ENCODE measurements at places on chromosomes 7 and 10.

DNA sequence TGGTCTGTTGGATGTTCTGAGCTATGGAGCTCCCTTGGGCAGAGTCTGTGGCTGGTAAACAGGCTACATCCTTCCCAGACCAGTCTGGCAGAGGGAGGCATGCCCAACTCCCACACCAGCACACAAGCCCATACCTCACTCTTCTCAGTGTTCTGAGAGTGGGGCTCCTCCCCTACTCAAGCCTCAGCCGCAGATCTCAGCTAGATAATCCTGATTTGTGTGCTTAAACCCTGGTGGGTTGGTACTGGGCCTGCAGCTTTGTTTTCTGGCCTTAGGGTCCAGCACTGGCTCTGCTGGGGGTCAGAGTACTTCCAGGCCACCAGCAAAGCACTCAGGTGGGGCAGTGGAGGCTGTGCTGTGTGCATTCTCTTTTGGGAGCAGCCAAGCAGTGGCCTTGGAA lies 70.4 kb downstream of the MGAM2 start:
- DNase-seq = no peak

DNA sequence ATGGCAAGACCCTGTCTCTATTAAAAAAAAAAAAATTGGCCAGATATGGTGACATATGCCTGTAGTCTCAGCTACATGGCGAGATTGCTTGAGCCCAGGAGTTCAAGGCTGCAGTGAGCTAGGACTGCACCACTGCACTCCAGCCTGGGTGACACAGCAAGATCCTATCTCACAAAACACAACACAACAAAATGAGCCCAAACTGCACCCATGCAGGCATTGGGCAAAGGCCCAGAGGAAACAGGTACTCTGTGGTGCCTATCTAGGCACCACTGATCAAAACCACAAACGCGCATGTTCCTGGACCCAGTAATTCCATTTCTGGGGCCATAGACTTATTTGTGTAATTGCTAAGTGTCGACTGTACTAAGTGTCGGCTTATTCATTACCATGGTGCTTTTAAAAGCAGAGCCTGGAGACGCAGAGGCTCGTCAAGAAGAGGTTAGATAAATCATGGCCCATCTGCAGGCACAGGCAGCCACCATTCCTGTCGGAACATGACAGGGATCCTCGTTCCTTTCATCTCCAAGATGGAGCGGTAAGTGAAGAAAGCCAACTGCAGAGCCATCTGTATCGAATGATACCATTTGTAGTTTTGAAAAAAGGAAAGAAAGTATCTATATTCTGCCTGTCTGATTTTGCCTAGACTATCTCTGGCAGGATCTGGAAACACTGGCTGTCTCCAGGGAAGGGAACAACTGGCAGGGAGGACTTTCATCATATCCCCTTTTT lies 160.4 kb upstream of the RHEB start:
- DNase-seq = no peak

DNA sequence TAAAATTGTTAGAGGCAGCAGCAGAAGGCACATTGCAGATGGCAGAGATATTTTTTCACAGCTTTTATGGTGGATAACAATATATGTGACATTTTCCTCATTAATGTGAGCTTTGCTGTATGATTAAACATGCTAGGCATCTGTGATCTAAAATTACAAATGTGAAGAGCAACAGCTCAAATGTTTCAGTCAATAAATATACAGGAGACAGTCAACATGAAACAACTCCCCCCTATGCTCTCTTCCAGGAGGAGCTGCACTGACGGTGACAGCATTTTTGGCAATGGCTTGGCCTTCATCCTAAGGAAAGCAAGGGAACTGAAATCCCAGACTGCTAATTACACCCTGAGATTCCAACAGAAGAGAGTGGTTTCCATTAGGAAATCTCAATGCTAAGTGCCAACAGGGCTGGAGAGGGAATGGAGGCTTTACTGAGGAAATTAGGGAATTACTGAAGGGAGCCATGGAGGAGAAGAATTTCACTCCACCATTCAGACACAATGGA lies 51.4 kb upstream of the GRB10 start:
- no peak for DNase-seq

DNA sequence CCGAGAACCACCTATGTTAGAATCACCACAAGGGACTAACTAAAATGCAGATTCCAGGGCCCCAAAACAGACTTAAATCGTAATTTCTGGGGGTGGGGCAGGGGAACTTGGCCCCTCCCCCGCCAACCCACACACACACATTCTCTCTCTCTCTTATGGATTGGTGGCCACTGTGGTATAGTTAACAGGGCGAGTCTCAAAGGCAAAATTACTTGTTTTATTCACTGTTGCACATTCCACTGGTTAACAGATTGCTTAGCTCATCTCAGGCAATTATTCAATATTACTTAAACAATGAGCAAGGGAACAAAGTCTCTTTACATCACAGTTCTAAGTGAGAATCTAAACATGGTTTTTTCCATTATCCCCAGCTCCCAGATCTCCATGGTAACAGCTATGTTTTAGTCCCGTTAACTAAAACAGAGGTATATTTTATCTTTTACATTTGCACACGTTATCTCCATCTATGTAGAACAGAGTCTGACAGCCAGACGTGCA lies 38.5 kb downstream of the IGF2BP3 start:
- DNase-seq = no peak

GRCh38 chr7:39085189-39085588 lies 107.5 kb downstream of the POU6F2 start:
- DNase-seq = no peak

DNA sequence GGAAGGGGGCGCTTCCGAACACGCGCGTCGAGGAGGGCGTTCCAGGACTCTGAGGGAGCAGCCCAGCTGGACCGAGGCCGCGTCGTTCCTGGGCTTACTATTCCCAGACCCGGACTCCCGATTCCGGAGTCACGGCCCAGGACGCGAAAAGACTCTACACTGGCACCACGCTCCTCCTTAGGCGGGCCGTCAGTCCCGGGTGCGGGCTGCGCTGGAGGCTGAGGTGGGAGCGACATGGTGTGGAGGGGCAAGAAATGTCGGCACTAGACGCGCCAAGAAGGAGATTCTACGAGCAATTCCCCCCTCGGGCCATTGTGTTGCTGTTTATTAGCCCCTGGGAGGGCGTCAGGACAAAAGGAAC lies 584 bp upstream of the RUNDC3B start:
- no peak for DNase-seq

DNA sequence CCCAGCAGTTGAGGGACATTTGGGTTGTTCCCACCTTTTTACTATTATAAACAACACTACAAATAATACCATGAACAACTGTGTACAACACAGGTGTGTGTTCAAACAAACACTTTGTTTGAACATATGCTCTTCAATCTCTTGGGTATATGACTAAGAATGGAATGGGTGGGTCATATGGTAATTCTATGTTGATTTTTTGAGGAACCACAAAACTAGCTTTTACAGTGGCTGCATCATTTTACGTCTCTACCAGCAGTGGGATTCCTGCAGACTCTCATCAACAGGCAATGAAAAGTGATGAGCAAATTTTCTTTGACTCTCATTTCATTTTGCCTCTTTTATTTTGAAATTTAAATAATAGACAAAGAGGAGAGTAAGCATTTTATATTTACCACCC lies 116.9 kb upstream of the KLF14 start:
- DNase-seq = no peak

DNA sequence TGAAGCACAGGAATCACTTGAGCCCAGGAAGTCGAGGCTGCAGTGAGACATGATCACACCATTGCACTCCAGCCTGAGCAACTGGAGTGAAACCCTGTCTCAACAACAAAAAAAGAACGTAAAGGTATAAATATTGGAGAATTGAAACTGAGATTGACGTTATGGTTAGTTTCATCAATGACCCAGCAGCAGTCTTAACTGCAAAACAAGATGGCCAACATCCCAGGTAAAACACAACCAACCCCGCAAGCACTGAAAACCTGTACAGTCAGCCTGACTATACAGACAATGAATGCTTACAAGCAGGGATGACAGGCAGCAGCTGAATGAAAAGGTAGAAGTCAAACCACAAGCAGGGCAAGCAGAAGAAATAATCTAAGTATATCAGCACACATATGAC lies 34.7 kb downstream of the WAPL start:
- no peak for DNase-seq

- no peak for DNase-seq
Observed at GRCh38 chr10:35925493-35925892, 283.4 kb upstream of the FZD8 start.

DNA sequence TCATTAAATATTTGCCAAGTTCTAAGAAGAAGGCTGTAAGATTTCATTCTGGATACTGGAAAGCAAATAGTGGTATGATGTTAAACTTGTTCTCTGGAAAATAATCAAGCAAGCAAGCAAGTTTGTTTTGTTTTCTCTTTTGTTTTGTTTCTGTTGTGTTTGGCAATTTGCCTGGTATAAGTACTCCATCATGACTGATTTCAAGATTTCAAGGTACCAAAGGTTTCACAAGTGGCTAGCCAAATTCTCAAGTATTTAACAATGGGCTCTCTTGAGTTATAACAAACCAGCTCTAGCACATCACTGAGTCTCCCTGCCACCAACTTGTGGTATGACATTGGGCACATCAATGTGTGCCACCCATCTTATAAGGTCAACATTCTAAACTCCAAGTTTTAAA lies 151.7 kb upstream of the IGFBP3 start:
- no peak for DNase-seq

GRCh38 chr7:98286093-98286539 lies 4.6 kb downstream of the BRI3 start:
- DNase-seq = no peak

- no peak for DNase-seq
Observed at GRCh38 chr7:105126436-105126975, 112.5 kb downstream of the KMT2E start.

Data from GM06990 (cell line).